ENCODE measurements at places on chromosomes 16 and 17.

DNA sequence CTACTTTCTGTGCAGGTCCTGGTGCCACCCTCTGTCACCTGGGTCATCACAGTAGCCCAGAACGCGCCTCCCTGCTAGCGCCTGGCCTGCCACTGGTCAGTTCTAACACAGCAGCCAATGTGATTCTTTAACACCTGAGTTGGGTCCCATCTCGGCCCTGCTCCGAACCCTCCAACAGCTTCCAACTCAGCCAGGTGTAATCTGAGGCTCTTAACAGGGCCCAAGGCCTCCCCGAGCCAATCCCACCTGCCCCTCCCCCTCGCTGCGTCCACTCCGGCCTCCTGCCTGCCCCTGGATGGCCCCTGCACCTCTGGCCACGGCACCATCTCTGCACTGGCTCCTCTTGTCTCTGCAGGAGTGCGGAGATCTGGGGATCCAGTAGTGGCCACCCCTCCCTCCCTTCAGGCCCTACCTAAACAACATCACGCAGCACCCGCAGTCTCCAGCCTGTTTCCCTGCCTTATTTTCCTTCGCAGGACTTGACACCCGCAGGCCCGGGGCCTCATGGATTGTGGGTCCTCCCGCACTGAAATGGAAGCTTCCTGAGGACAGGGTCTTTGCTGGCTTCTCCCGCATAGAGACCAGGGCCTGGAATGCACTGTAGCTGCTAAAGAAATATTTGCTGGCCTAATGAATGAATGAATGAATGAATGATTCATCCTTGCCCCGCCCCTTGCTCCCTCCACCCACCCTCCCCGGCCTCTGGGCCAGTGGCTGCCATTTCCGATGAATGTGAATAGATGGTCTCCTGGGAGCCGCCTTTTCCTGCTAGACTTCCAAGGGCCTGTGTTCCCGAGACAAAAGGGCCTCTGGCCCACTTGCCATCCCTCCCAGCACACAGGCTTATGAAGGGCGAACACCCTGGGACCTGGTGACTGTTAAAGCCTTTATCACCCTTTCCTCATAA, 174.8 kb upstream of the FOXF1 start:
- DNase-seq = no peak

DNA sequence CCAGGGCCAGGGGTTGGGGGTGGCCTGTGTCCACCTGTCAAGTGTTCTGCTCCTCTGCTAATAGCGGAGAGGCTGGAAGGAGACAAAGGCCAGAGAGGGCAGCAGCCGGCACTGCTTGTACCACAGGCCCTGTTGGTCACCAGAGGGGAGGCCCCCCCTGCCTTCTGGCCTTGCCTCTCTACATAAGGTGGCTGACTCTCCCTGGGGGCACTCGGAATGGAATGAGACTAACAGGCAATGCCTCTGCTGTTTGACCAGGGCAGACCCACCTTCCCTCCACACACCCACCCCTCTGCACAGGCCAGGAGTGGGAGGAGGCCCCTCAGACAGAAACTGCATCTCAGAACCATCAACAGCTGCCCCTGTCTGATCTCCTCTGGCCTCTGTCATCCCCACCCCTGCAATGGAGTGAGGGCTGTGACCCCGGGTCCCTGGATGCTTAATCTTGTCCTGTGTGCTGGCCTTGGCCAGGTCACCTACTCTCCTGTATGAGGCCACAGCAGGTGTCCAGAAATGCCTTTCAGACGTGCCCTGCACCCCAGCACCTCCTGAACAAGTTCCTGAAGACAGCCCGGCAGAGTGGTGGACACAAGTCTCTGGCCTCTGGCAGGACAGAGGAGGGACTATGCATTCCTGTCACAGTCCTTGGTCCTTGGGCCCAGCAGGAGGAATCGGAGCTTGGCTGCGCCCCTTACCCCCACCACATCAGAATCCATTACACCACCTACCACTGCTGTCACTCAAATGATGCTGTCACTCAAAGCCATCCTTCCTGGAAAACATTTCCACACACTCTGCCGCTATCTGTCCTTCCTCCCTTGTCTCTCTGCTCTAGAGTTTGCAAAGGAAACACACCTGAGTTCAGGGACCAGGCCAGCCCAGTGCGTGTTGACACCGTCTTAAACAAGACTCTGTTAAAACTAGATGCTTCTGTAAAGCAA, 107.5 kb upstream of the ZNF750 start:
- no peak for DNase-seq

- no peak for DNase-seq
These were observed 18.4 kb downstream of the STX8 start for GRCh38 chr17:9557161-9557755.

DNA sequence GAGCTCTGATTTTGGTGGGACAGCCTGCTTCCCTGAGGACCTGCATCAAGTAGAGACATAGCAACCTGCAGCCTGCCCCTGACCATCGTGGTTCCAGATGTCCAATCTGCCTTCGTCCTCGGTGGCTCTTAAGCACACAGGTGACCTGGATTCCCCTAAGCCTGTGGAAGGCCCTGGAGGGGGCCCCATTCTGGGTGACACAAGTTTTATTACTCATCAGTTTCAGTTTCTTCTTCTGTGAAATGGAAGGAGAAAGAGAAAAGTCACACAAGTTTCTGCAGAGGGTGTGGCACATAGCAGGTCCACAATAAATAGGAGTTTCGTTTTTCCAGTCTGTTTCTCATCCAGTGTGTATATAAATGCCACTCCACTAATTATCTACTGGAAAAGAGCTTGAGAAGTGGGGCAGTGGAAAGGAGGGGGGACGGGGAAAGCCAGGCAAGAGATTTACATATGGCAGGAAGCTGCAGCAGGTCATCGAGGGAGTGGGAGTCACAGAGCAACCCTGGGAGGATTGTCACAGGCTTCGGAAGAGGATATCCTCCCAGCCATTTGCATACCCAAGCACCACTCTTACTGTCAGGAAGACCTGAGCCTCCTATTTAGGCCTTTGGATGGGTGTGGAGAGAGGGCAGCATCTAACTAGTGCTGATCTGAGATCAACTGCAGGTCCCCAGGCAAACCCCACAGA, 10.0 kb upstream of the NOS2 start:
- DNase-seq = no peak

GRCh38 chr16:12723681-12724080, 80.0 kb downstream of the CPPED1 start:
- no peak for DNase-seq

DNA sequence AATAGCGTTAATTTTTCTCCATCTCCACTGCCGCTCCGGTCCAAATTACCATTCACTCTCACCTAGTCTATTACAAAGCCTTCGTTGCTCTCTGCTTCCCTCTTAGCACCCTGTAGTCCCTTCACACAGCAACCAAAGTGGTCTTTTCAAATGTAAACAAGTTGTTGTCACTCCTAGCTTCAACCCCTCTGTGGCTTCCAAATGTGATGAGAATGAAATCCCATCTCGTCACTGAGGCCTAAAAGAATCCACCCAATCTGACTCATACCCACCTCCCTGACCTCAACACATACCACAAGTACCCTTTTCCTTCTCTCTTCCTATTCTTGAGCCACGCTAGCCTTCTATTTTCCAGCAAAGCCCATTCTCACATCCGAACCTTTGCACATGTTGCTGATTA, 2.2 kb upstream of the PELP1 start:
- DNase-seq = no peak

- DNase-seq = no peak
These were observed 4.9 kb upstream of the CIAO3 start for GRCh38 chr16:745739-746138.

GRCh38 chr16:53664724-53665345, 38.8 kb downstream of the RPGRIP1L start:
- DNase-seq = no peak

DNA sequence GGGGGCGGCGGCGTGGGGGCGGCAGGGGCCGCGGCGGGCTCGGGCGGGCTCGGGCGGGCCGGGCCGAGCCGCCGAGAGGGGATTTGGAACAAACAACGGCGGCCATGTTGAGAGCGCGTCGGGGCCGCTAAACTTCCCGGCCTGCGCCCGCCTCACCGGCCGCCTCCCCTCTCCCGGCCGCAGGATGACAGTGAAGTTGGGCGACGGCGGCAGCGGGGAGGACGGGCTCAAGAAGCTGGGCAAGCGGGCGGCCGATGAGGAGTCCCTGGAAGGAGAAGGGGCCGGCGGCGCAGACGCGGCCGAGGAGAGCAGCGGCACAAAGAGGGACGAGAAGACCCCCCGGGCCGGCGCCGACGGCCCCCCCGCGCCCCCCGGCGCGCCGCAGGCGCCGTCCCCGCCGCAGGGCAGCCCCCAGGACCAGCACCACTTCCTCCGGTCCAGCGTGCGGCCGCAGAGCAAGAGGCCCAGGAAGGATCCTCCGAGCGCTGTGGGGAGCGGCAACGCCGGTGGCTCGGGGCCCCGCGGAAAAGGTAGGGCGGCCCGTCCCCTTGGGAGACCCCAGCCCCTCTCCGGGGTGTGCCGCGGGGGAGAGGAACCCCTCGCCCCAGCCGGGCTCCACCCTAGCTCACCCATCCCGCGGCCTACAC, 2.4 kb downstream of the CRAMP1 start:
- DNase-seq = no peak

GRCh38 chr17:79849953-79850352, 10.7 kb upstream of the CBX4 start:
- DNase-seq = no peak

- DNase-seq = no peak
These were observed 96.9 kb downstream of the C16orf78 start for GRCh38 chr16:49470513-49470991.

- DNase-seq = no peak
These were observed 154.0 kb downstream of the ZNF423 start for GRCh38 chr16:49701789-49702494.

DNA sequence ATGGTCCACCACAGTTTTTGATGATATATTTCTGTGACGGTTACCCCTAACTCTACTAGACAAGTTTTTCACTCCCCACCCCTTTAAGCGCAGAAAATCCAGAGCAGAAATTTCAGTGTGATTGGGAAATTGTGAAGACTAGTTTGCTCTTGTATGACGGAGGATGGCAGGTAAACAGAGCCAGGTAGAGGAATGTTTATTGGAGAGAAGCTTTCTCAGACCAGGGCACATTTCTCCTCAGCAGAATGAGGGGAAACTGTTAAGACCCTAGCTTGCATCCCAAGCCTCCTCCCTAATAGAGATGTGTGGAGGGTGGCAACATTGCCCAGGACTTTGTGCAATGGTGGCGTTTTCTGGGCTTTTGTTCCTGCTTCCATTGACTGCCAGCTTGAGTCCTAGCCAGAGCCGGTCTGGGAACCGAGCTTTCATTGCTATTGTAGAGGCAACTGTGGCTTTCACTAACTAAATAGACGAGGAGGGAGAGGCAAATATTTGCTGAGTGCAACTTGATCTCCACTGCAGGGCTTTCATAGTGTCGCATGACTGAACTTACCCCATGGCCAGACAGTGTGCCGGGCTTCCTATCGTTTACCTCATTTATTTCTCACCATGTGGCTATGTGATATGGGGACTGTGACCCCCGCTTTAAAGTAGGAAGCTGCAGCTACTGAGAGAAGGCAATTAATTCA, 159.6 kb upstream of the MPHOSPH6 start:
- no peak for DNase-seq

DNA sequence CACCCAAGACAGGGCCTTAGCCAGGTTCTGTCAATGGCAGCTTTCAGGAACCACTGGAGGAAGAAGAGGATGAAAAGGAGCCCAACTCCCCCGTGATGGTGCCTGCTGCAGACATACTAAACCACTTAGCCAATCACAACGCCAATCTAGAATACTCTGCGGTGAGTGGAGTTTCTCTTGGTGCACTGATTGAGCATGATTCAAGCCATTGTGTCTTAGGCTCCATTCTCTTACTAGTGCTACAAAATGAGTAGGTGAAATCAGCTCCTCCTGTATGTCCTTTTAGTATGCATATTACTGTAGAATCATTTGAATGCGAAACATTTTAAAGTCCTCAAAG, 1.4 kb downstream of the SETD6 start:
- DNase-seq = no peak

DNA sequence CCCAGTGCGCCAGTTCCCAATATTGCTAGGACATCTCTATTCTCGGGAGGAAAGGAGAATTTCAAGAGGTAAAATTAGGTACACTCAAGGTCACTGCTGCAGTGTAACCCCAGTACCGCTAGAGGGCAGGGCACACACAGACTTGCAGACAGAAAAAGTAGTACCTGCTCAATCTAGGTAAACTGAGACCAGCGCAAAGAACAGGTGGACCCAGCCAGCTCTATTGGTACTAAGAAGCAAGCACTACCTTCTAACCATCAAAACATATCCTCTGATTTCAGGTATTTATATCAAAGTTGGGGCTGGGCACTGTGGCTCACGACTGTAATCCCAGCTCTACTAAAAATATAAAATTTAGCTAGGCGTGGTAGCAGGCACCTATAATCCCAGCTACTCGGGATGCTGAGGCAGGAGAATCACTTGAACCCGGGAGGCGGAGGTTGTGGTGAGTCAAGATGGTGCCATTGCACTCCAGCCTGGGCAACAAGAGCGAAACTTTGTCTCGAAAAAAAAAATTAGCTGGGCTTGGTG, 3.6 kb upstream of the WDR81 start:
- peak; percentile 56 for DNase-seq

- no peak for DNase-seq
These were observed 172.3 kb downstream of the KATNIP start for GRCh38 chr16:27722207-27722606.

DNA sequence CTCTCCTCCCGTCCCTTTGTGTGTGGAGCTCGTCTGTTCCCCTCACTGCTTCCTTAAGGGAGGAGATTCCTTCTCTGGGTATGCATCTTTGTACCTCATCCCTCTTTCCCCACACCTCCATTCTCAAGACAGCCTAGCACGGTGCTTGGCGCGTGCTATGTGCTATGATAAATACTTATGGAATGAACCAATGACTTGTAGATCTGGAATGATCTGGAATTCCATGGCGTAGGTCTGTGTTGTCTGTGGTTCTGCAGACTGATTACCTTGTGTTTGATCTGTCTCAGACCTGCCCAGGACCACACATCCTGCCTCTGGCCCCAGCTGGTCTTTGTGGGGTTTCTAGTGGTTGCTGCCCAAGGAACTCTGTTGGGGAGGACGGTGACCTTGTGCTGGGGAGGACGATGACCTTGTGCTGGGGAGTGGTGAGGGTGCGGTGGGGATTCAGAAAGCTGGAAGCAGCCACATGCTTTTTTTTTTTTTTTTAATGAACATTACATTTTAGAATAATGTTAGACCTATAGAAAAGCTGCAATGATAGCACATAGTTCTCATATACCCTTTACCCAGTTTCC, 33.5 kb upstream of the ETV4 start:
- no peak for DNase-seq

GRCh38 chr17:44787271-44787940, 28.6 kb downstream of the ADAM11 start:
- DNase-seq = no peak

GRCh38 chr17:34300652-34301370, 15.3 kb downstream of the CCL11 start:
- DNase-seq = no peak

GRCh38 chr17:66273586-66273848, 28.9 kb upstream of the PRKCA start:
- no peak for DNase-seq

DNA sequence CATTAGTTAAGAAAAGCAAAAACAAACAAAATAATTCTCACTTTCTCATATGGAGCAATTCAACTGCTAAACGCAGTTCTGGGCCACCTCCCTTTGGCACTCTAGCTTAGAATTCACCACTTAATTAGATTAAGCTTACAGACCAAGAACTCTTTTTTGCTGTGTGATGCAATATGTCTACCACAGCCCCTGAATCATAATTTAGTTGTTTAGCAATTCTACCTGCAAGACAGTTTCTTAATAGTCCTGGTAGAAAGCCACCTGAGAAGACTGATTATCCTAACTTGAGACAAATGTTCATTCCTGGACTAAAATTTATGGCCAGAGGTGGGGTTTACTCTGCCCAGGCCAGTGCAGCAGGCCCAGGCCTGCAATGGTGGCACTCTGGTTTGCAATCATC, 205.9 kb downstream of the HS3ST3A1 start:
- no peak for DNase-seq

- no peak for DNase-seq
These were observed 24.0 kb downstream of the ADGRG5 start for GRCh38 chr16:57566436-57566835.

Data from activated T-helper 9 cell treated with anti-CD3 and anti-CD28 coated beads, Interleukin-2, amount 50 U/mL, for 16 hours (primary cell).